ENCODE measurements at places on chromosomes 2 and 18.

- no peak for DNase-seq
These were observed 101.2 kb upstream of the SLC38A11 start for GRCh38 chr2:165056564-165056963.

DNA sequence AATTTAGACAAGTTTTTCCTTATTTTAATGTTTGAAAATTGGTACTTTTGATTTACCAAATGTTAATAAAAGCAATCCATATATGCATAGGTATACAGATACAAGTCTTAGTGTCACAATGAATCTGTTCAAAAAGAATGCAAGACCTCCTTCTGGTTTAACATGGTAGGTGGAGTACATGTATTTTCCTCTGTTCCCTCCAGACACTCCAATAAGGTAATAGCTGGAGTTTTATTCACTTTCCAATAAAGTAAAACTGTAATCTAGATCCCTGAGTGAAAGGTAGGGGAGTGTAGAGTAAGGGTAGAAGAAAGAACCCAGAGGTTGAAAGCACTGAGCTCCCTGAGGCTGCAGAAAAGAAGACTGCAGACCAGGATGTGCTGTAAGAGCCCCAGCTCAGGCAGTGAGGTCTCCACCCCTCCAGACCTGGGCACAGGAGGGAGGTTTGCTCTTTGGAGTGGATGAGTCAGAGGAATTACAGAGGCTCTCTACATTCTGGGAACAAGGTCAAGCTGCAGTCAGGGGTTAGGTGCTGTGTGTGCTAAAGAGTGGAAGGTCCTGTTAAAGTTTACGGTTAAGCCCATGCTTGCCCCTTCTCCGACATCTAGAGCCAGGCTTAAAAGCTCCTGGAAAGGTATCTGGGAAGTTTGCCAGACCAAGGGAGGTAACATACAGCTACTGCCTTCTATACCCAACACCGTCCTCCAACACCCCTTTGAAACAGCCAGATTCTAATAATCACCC is 27.6 kb upstream of the STAT1 start:
- no peak for DNase-seq

DNA sequence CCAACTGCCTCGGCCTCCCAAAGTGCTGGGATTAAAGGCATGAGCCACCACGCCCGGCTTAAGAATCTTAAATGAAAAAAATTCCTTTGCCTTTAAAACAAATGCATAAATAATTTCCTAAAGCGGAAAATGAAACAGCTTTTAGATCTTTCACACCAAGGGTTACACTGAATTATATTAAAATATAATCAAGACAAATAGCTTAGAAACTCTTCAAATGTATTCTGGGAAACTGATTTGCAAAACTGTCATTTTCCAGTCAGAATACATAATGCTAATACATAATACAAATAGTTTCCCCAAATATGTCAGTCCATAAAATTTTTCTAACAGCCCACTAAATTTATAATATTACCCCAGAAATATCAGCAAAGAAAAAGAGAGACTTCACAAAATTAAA is 68.3 kb upstream of the PGAP1 start:
- DNase-seq: no peak

- DNase-seq: no peak
These were observed 45.3 kb upstream of the UNC80 start for GRCh38 chr2:209726311-209726710.

DNA sequence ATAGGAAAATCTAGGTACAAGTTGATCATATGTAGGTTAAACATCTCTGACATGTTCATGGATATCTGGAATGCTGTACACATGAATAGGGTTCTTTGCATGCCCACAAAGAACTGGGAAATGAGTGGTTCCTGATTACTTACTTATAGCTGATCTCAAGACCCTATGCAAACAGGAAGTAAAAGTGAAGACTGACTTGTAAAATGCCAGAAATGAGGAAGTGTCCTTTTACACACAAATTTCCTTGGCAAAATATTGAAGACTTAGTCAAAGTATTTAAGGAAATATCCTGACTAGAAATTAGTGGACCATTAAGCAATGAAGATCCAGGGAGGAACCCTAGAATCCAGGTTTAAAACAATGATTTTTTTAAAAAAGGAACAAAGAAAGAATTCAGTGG is 203.7 kb upstream of the DLGAP1 start:
- DNase-seq: no peak

DNA sequence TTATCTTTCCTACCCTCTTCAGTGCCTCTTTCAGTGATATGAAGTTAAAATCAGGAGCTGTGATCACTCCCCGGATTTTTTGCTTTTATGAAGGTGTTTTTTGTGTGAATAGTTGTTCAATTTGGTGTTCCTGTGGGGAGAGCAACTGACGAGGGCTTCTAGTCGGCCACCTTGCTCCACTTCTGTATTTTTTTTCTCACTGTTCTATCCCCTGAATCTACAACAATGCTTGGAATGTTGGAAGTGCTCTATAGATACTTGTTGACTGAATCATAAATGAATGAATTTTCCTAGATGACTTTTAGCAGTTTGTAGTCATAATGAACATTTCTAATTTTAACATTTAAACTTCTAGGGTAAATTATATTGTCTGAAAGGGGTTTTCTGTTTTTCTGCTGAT is 247.3 kb downstream of the ZNF385B start:
- no peak for DNase-seq

GRCh38 chr2:144683966-144684365 is 164.0 kb upstream of the ZEB2 start:
- no peak for DNase-seq

DNA sequence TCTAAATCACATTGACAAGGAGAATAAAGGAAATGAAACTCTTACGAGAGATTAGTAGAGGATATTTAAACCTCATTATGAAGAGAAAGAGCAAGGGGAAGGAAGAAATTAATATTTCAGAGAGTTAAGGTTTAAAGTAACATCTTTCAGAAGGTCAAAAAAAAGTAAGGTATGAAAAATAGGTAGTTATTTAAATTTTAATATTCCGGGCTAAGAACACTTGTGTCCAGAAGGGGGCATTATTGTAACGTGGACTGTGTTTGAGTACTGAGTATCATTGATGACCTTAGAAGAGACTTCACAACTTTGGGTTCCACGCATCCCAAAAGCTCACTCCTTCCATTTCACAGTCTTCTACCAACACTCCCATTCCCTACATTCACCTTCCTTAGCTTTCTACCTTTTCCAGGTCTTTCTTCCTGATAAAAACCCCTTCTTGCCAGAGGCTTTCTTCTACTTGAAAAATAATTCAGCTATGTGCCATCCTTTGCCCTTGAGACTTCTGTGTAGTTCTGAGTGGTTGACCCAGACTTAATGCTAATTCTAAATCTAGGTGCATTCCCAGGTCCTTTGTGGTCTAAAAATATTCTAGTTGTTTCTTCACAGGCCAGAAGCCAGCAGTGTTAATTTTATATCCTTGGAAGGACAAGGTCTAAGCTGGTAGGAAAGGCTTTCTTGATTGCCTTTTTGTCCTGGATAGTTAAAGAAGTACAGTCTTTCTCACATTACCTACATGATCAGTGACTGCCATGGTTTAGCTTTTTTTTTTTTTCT is 16.5 kb downstream of the DYNC1I2 start:
- no peak for DNase-seq

DNA sequence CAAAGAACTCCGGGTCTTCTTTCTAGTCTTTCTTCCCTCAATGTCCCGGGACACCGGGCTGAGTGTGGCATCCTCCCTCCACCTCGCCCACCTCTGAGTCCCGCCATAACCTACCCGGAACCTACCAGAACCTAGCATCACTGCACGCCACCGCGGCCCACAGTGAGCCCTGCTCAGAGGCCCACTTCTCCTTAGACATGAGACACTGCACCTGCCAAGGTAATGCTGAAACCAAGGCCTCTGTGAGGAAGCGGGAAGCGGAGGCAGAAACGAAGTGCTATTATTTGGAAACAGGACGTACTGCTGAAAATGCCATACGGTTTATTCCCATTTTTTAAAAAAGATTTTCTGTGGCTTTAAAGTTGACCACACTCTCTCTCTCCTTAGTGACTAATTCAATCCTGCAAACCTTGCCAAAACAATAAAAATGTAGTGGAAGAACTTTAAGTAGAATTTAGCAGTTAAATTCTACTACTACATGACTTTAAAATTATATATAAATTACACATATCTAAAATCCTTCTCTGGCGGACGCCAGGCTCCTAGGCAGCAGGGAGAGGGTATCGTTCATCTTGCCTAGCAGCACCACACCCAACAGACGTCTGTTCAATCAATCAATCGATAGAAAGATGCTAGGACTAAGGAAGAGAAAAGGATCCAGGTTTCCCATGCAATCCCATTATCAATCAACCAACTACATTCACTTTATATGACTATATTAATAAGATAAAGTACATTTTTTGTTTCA is 82.0 kb downstream of the ZNF516 start:
- no peak for DNase-seq

Data from activated T-helper 9 cell treated with anti-CD3 and anti-CD28 coated beads, Interleukin-2, amount 50 U/mL, for 16 hours (primary cell).